ENCODE measurements at places on chromosomes 5 and 9.

GRCh38 chr9:7298123-7298522, 501.5 kb downstream of the DMAC1 start:
- DNase-seq, result no peak

DNA sequence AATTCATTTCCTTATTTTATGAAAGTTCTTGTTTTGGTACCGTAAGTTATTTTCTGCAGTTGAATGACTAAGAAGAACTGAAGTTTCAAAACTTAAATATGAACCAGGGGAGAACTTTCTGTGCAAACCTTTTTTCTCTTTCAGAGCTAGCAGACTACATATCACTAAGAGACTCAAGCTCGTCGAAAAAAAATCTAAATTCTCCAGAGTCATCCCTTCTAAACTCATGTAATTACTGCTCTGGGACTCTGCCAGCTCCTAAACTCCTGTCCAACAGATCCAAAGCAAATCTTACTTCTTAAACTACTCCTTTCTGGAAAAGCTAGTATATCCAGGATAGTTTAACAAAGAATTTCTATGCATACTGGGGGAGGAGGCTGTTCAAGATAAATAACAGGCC, 87.0 kb upstream of the NR5A1 start:
- DNase-seq, result peak; percentile 40

DNA sequence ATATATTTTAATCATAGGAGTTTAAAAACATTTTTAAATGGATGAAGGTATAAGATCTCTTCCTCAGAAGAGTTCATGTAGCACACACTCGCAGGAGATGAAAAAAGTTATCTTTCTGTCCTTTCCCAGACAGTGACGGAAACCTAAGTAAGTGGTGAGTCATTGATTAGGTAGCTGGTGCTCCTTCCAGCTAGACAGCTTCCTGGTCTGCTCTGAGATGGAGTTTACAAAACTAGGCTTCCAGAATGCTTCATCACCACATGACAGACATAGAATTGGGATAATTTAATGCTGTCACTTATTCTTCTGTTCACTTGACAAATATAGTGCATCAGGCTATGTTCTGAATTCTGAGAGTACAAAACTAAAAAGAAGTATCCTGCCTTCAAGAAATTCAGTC, 2393.0 kb upstream of the C9orf72 start:
- DNase-seq, result no peak

- no peak for DNase-seq
Measured at GRCh38 chr9:123232332-123232731, 36.1 kb downstream of the STRBP start.

DNA sequence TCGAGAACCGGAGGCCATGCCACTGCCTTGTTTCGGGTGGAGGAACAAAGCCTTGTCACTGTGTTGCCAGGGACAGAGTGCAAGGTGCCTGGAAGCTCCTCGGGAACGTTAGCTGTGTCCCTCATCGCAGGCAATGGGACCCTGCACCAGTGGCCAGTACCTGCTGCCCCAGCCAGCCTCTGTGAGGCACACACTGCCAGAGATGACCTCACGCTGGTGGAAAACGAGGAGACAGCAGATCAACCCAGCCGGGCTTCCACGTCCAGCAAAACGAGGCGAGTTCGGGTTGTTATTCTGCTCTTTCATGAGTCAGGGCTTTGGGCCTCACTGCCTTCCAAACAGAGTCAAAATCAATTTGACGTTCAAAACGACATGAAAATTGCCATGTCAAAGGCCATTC, 104.1 kb downstream of the ADAMTS2 start:
- no peak for DNase-seq

- DNase-seq, result no peak
Measured at GRCh38 chr5:172455511-172456061, 1.3 kb upstream of the SH3PXD2B start.

- no peak for DNase-seq
Measured at GRCh38 chr9:136036050-136036449, 59.0 kb downstream of the NACC2 start.

- peak; percentile 96 for DNase-seq
Measured at GRCh38 chr5:43007246-43007910, 32.7 kb downstream of the ANXA2R start.

DNA sequence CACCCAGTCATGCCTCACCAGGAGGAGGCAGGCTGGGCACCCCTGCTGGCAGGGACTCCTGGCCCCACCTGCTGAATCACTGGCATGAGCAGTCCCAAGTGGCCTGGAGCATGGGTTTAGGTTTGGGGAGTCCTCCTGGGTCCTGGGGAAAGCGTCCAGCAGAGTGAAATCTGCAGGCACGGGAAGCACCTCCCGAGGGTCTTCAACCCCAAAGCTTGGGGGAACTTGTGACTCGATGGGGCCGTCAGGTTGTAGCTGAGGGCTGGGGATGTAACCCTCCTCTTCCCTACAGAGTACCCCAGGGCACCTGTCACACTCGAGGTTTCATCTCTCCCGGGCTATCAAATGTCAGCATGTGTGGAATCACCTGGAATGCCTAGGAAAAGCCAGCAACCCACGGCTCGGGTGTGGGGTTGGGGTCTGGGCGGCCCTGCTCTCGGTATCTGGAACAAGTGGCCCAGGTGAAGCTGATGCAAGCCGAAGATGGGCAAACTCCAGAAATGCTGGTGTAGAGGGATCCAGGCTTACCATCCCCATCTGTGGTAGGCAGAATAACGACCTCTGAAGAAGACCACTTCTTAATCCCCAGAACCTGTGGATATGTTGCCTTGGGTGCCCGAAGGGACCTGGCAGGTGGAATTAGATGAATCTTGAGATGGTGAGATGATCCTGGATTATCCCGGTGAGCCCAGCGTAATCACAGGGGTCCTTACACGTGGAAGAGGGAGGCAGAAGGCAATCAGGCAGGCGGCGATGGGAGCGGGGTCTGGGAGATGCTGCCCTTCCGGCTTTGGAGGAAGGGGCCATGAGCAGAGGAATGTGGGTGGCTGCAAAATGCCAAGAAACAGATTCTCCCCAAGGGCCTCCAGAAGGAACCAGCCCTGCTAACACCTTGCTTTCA, 6.1 kb upstream of the RASGEF1C start:
- DNase-seq, result no peak

DNA sequence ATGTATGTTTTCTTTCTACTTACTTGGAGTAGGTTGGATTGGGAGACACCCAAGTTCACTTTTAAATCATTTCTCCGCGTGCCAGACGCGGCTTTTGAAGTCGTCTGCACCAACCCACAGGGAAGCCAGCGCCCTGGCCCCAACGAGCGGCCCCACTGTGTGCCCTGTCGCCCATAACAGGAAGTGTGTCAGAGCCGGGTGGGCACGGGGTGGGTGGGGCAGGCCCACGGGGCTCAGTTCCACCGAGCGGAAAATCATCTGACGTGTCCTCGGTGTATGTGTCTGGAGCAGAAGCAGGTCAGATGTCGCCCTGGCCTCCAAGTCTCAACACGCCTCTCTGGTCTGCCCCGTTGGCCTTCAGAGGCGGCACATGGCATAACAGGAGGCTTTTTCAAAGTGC, 22.7 kb upstream of the SMIM23 start:
- DNase-seq, result no peak

GRCh38 chr5:68176802-68177479, 38.6 kb upstream of the PIK3R1 start:
- no peak for DNase-seq

DNA sequence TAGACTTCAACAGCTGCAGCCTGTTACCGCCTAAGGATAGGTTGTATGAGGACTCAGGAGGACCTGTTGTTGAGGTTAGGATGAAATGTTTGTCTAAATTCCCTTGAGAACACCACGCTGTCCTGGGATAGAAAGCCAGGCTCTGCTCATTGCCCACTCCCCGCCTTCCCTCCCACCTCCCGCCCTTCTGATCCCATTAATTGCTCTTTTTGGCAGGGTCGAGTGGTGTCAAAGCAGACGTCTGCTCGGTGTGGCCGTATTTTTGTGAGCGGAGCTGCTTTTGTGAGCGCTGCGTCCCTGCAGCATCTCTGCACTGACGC, 62.3 kb downstream of the SPATA31C2 start:
- DNase-seq, result no peak

DNA sequence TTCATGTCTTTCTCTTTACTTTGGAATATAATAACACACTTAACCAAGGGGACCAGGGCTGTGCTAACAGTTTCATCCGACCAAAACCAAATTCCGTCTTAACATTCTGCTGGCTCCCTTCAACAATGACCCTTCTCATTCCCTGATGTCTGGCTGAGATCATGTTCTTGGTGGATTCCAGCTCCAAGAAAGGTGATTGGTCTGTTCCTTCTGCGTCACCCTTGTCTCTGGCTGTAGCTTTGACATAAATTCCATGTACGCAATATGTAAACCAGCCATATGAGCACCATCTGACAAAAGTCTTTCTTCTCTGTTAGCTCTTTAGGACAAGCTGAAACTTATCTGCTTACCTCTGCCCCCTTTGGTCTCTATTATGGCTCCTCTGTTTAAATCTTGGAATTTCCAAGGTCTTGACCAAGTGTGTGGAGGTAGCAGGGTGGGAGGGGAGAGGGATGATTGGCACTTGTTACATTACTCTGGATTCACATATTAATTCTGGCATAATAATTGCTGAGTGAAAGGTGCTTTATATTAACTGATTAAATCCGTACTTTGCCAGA, 45.7 kb upstream of the HSD17B4 start:
- no peak for DNase-seq

DNA sequence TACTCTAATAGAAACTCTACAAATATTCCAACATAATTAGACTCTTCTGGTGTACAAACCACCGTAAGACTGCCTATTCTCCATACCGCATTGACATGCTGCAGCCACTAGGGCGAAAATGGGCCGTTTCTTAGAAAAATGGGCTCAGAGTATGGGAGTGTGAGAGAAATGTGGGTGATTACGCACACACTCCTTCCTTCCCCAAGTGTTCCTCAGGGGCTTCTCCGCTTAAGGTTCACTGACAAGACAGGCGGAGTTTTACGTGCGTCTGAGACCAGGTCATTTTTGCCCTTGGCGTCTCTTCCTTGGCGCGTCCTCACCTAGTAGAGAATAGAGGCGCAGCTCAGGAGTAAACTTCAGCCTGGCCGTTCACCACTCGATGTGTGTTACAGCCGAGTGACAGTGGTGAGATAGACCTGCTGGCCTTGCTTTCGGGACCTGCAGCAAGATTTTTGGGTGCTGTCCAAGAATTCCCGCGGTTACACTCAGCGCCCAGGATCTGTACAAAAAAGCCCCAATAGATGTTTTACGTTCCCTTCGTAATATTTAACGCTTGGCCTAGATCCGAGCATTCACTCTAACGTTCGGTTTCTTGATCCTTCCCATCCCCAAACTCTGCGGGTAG, 1.8 kb upstream of the NTRK2 start:
- no peak for DNase-seq

GRCh38 chr5:119333421-119333851, 22.4 kb upstream of the TNFAIP8 start:
- no peak for DNase-seq

DNA sequence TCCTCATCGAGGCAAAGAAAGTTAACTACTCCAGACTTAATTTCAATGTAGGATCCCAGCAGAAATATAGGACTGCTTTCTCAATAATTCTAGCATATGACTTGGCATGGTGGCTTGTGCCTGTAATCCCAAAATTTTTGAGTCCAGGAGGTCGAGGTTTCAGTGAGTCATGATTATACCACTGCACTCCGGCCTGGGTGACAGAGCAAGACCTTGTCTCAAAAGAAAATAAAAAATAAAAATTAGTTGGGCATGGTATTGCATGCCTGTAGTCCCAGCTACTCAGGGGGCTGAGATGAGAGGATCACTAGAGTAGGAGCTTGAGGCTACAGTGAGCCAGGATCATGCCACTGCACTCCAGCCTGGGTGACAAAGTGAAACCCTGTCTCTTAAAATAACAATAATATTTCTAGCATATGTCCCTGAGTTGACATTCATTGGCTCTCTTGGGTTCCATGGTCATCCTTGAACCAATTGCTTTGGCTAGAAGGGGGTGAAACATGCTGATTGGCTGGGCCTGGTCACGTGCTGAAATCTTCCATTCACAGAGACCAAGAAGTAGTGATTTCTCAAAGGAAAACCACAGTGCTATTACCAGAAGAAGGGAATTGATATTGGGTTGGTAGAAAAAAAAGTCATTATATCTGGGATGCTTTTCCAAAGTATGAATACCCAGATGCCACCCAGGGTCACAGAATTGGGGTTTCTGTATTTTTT, 31.6 kb upstream of the GARNL3 start:
- DNase-seq, result no peak

DNA sequence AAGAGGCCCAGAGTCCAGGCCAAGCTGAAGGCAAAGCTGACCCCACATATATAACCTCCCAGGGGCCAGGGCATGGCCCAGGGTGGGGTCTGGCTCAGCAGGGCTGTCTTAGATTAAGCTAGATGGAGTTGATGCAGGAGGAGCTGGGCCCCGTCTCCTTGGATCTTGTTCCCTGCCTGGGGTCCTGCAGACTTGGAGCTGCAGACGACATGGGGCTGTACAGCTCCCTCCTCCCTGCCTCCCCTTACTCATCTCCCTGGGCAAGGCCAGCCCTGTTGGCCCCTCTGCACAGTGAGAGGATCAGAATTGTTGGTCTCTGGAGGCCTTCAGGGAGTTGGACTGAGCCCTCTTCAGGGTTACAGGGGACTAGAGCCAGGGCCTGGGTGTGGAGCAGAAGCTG, 134.9 kb downstream of the RGS3 start:
- no peak for DNase-seq

Data from eye (tissue), 1 donor.